ENCODE measurements at places on chromosomes 5 and 9.
A peak's percentile ranks its signal among the peaks of the same experiment; 100 is the strongest.

DNA sequence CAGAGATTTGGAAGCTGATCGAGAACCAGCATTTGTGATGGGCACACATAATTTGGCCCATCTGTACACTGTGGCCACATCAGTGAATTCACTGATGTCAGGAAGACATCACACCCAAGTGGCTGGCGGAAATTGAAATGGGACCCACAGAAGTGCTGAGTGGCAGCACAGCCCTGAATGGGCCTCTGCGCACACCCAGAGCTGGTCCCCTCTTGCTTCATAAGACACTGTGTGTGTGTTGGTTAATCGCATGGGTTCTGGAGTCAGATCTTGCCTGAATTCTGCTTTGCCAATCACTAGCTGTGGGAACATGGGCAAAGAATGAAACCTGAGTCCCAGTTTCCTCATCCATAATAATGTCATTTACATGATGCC lies 72.2 kb downstream of the PCSK5 start:
- DNase-seq, result no peak

DNA sequence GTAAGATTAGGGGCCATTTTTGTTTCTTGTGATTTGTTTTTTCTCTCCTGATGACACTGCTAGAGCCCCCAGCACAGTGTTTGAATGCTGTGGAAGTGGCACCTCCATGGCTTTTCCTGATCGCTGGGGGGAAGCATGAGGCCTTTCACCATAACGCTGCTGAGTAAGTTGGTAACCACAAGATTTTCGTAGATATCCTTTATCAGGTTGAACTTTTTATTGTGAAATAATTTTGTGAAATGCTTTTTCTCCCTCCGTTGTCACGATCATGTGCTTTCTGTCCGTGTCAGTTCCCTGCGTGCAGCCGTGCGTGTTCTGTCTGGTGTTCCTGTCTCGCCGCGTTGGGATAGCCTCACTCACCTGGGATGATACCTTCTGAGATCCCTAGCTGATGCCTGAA lies 59.4 kb downstream of the EHMT1 start:
- no peak for DNase-seq

DNA sequence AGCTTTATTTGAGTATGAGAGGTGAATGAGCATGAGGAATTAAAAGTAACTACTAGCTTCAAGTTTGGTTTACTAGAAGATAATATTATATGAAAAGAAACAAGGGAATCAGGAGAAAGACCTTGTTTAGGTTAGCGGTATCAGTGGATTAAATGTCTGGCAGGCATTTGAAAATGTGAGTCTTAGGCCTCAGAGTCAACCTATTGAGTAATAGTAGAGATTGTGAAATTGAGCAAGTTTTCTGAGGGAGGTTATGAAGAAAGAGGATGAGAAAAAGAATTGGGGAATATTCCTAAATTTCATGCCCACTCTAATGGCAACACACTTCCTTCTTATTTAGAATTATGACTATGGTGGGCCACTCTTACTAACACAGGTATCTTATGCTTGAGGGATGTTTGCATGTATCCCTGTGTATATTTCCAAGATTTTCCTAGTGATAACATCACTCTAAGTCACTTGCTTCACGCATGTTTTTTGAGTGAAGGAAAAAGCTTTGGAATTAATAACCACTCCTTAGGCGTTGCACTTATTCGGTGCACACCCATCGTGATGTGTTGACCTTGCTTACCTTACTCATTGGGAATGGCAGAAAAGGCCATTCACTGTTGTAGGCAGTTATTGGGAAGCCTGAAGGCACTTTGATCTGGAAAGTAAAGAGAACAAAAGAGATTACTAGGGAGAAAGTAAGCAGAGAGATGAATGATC lies 8.2 kb upstream of the ELL2 start:
- DNase-seq, result peak; percentile 76

GRCh38 chr9:99782962-99783718 lies 38.5 kb upstream of the NR4A3 start:
- no peak for DNase-seq

DNA sequence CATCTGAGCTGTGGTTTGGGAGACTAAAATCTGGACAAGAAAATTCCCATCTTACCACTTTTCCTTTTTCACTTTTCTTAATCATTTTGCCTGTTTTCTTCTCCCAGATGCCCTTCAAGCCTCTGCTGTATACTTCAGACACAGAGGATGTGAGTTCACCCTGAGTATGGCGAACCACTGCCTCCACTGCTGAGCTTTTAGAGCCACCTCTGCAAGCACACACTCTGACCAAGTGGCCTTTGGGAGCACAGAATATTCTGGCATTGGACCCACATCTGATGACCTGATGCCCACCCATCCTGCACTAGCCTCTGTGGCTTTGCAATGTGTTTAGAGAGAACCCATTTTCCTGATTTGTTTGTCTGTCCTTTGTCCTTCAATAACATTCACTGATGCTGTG lies 32.5 kb downstream of the TERT start:
- DNase-seq, result no peak

- no peak for DNase-seq
These were observed 7.0 kb upstream of the SCGB3A1 start for GRCh38 chr5:180598316-180598701.

- no peak for DNase-seq
These were observed at the start of gene SPAAR for GRCh38 chr9:35909274-35909673. TSS of gene SPAAR (plus strand) at chr9:35909490. CDS start at chr9:35910464, 974 bp downstream.

DNA sequence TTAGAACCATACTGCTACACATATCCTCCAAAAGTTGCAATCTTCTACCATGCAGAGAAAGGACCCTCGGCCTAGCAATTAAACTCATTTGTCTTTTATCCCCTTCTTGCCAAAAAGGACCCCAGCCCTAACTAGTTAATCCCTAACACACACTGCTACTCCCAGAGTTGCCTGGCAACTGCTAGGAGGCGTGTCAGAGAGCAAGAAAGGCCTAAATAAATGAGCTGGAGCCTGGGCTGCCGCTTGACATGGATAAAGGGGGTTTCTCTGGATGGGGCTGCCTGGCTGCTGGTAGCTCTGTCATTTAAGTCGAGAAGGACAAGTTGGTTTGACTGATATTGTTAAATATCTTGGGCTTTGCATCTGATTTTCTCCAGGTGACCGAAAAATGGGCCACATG lies 194.8 kb downstream of the CRB2 start:
- no peak for DNase-seq

DNA sequence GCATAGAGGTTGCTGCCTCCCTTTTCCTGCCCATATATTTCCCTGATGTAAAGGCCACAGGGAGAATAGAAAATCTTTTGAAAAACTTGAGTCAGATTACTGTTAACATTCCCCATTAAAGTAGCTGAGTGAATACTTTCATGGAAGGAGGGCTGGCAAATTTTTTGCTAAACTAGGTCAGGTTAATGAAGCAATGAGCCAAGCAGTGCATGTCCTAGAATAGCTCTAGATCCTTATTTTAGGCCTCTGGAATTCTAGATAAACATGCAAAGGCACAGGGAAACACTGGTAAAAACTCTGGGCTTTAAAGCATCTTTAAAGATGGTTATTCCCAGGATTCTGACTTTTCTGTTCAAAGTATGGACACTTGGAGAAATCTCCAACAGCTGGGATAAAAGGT lies 27.9 kb downstream of the TTC1 start:
- no peak for DNase-seq

DNA sequence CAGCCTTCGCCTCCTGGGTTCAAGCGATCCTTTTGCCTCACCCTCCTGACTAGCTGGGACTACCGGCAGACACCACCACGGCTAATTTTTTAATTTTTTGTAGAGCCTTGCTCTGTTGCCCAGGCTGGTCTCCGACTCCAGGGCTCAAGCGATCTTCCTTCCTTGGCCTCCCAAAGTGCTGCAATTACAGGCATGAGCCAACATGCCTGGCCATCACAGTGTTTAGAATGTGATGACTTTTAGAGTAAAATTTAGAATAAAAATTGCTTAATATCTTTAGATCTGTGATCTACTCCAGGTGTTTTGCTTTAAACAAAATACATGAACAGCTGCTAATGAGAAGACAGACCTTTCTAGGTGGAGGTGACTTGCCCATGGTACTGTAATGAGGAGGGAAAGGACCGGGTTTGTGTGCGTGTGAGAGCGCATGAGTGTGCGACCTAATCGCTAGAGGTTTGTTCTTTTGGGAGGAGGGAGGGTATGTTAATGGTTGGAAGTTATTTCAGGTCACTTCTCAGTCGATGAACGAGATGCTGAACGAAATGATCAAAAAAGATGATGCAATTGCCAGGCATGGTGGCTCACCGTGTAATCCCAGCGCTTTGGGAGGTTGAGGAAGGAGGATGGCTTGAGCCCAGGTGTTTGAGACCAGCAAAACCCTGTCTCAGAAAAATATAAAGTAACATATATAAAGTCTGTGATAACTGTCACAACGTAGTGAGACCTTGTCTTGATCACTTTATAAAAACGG lies 2.0 kb downstream of the CNOT6 start:
- no peak for DNase-seq

DNA sequence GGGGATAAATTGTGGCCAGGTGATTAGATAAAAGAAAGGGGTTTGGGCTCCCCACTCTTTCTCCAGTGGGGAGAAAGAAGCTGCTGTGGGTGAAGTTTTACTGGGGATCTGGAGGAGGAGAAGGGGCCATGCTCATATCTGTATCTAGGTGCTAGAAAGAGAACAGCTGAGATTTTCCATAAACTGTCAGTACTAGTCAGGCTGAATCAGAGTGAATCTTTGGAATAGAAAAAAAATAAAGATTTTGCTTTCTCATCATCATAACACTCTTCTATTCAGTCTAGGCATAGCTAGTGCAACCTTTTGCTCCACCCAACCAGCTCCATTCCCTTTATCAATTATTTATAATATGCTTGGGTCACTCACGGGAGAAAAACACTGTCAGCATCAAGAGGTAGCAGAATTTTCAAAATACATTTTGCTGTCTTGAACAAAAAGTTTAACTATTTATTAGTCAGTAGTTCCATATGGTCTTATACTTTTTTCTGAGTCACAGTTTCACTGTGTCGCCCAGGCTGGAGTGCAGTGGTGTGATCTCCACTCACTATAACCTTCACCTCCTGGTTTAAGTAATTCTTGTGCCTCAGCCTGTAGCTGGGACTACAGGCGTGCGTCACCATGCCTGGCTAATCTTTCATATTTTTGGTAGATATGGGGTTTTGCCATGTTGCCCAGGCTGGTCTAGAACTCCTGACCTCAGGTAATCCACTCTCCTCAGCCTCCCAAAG lies 21.3 kb upstream of the ERMP1 start:
- no peak for DNase-seq

DNA sequence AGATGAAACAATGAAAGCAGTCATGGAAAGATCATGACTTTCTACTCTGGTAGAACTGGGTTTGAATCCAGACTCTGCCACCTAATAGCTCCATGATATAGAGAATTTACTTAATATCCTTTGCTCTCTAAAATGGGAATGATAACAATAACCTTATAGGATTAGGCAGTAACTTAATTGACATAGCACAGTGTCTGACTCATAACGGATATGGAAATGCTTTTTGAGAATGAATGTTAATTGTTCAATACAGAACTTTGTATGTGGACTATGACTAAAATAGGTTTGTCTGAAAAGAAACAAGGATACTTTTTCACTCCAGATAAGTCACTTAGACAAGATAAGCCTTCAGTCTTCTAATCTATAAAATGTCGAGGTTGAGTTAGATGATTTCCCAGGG lies 330.7 kb downstream of the PTPRD start:
- no peak for DNase-seq

- no peak for DNase-seq
These were observed 22.1 kb downstream of the MRRF start for GRCh38 chr9:122286764-122287163.

DNA sequence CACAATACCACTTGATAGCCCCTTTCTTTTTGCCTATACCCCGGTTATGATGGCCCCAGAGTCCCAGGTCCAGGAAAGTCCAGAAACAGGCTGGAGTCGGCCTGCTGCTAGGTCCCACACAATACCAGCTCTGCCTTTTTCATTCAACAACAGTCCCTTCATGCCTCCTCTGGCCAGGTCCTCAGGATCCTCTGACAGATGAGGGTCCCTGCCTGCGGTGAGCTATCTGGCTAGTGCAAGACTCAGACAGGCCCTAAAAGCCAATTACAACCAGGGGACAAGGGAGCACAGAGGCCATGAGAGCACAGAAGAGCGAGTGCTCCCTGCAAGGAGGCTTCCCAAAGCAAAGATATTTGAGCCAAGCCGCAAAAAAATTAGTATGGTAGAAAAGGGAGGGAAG lies 84.8 kb upstream of the ZBTB43 start:
- DNase-seq, result no peak

DNA sequence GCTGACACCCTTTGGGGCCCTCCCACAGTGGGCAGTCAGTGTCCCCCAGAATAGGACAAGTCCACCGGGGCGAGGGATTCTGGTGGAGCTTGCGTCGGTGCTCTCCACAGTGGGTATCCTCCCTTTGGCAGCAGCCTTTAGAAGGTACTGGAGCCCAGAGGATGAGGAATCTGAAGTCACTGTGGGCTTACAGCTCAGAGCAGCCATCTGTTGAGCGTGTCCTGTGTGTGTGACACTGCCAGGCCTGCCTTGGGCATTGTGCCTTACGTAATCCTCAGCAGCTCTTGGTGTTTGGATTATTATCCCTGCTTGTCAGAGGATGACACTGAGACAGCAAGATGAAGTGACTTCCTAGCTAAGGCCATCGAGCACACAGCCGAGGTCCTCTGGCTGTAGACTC lies 12.6 kb downstream of the URM1 start:
- no peak for DNase-seq

DNA sequence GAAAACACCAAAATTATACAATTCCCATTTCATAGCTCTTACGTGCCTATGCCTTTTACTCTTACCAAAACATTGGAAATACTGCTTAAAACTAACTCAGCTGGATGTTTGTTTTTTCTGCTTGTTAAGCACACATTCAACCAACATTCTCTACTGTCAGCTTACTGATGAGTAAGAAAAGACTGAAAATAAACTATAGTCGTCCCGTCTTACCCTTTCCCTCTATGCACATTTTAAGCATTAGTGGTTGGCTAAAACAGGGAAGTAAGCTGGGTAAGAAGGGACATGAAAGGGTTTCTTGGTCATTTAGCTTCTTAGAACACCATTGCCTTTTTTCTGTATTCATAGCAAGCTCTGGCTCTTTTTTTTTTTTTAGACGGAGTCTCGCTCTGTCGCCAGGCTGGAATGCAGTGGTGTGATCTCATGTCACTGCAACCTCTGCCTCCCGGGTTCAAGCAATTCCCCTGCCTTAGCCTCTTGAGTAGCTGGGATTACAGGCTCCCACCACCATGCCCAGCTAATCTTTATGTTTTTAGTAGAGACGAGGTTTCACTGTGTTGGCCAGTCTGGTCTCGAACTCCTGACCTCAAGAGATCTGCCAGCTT lies 232.1 kb upstream of the PCSK5 start:
- no peak for DNase-seq

DNA sequence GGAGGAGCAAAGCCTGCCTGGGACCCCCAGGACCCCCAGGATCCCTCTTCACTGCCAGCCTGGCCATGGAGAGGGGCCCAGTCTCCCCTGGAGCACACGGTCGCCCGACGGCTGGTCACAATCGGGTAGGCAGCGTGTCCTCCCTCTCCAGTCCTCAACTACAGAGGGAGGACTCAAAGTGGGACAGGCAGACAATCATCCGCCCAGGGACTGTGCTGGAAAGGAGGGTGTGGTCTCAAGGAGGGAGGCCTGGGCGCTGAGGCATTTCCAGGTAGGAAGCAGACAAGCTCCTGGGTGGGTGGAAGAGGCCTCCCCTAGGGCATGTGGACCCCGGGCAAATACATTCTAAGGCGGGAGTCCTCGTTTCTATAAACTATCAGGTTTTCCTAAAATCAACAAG lies 93.2 kb upstream of the ADAMTS2 start:
- no peak for DNase-seq

GRCh38 chr5:163938595-163938994 lies 433.2 kb downstream of the MAT2B start:
- peak; percentile 33 for DNase-seq
